ENCODE measurements at places on chromosomes 2 and 18. TPM values are rescaled to one million over a fixed set of nuclear protein-coding genes. Genes with fewer than 3 reads are reported as not detected.

The FAP gene
- total RNA-seq = 172 TPM

The CAPN14 gene
- total RNA-seq = 0.26 TPM

The HK2 gene
- total RNA-seq = 113 TPM

The CXCR4 gene
- 2.0 TPM for total RNA-seq

The RAX gene
- not detected for total RNA-seq
